Activated T-helper 17 cell treated with anti-CD3 and anti-CD28 coated beads, Interleukin-2, amount 50 U/mL, for 72 hours (primary cell): ENCODE measurements at places on chromosomes 16 and 17.

DNA sequence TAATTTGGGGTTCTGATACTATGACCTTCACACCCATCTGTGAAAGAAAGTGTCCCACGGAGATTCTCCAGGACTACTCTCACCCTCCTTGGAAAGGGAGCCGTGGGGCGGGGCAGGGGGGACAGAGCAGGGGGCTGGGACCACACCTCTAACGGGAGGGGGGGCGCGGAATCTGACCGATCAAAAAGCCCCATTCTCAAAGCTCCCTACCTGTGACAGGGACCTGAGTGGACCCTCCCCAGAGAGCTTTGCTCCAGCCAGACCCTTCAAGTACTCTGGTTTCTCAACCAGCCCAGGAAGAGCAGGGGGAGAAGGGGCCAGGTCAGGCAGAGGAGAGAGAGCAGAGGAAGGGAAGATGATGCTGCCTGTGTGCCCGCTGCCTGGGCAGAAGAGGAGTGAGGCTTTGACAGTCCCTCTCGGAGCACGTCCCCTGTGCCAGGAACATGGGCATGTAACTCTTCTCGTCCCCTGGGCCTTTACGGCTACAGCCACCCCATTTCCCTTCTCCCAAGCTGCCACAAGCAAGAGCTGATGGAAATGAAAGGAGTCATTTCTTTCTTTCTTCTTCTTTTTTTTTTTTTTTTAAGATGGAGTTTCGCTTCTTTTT lies 682 bp downstream of the XAF1 start:
- peaks cover 28% of the 10 kb centered on the region for H3K36me3 ChIP-seq
- peaks cover 25% of the 10 kb centered on the region for H3K4me1 ChIP-seq
- peak overlapping the region; percentile 89 for H3K27ac ChIP-seq
- peak overlapping the region; percentile 91 for H3K4me3 ChIP-seq
- ATAC-seq, result peak; percentile 47
- no peaks in the 10 kb centered on the region for H3K27me3 ChIP-seq

DNA sequence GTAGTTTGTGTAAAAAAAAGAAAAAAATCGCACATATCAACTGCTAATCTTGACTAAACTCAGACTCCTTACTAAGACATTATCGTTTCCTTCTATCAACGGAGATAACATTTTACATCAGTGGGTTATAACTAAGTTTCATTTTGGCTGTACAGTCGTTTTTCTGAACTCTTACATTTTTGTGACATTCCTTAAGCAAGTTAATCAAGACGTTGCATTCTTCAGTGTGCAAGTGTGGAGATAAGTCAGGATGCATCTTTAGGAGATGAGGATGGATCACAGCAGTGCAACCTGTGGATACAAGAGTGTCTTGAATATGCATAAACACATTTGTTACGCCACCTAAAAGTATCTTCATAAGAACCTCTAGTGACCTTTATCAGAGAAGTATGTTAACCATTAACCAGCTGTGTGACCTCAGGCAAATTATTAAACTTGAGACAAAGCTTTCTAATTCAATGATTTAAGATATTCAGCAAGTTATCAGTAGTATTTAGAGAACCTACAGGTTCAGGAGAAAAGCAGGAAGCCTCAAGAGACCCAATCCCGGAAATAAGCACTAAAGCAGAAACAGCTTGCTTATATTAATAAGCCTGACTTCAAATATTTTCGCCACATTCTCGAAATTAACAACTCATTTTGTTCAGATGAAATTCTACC lies 9.4 kb downstream of the CMC2 start:
- peaks cover 54% of the 10 kb centered on the region for H3K36me3 ChIP-seq
- no peaks in the 10 kb centered on the region for H3K27me3 ChIP-seq
- peak overlapping the region; percentile 87 for H3K4me3 ChIP-seq
- peaks cover 20% of the 10 kb centered on the region for H3K4me1 ChIP-seq
- H3K27ac ChIP-seq, result peak overlapping the region; percentile 89

DNA sequence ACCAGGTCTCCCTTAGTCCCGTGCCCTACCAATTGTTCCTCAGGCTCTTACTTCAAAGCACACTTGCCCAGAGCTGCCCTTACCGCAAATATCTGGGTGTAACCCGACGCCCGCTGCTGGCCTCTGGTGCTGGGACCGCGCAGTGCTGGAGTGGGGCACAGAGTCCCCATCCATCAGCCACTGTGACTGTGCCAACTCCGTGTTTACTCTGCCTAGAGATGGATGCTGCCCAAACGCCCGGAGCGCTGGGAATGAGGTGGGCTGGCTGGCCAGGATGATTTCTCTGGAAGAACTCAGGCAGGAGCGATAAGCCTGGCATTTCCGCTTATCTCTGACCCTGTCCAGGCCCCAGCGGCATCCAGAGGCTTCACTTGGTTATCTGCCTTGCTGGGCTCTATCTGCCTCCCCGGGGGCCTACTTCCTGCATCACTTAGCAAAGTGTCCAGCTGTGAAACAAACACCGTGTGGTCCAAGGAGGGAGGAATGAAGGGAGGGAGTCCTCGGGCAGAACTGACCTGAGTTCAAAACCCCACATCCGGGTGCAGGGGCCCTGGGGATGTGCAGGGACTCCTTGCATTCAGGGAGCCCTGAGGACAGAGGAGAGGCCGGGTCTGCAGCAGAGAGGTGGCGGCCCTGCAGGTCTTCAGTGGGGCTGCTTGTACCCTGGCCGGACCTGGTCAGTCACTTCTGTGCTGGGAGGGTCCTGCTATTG lies 9.4 kb upstream of the MYLK3 start:
- H3K36me3 ChIP-seq, result no peaks in the 10 kb centered on the region
- H3K4me1 ChIP-seq, result no peaks in the 10 kb centered on the region
- peaks cover 6% of the 10 kb centered on the region for H3K27me3 ChIP-seq
- no peak for ATAC-seq

GRCh38 chr16:726438-727290 lies at the start of the genes CCDC78 and HAGHL:
Gene CCDC78 (minus strand): TSS chr16:726443. CDS start chr16:726367, 76 bp downstream.
Gene HAGHL (plus strand): TSS chr16:727106. CDS start chr16:727510, 404 bp downstream.
- no peaks in the 10 kb centered on the region for H3K36me3 ChIP-seq
- H3K27me3 ChIP-seq, result no peaks in the 10 kb centered on the region
- no peak within 1 kb of the TSS for H3K27ac ChIP-seq
- H3K4me1 ChIP-seq, result no peaks in the 10 kb centered on the region
- ATAC-seq, result peak; percentile 39

DNA sequence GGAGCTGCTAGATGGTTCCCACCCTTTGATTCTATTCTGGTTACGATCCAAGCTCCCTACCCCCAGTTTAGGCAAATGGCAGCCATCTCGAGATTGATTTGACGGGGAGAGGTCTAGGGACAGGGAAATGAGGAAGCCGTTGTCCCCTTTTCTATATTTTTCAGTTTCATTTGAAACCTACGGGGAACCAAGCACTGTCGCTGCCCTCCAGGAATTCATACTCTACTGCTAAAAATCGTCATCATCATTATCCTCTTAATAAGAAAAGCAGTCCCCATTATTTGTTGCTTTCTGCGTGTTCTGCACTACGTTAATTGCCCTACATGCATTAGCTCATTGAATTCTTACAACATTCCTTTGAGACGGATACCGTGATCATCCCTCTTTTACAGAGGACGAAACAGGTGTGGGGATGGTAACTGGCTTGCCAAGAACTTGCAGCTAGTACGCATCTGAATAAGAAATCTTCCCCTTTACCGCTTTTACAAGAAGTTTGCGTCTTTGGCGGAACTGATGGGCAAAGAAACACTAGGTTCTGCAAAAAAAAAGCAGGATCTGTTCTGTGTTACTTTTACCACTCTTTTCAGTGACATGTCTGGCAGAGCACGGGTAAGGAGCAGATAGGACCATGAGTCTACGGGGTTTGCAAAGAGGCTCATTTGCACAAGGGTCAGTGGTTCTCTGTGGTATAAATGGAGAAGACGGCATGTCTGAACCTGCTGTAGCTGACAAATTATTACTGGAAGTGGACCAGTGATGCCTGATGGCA lies 1.1 kb downstream of the CCP110 start:
- peaks cover 19% of the 10 kb centered on the region for H3K36me3 ChIP-seq
- no peaks in the 10 kb centered on the region for H3K27me3 ChIP-seq
- H3K27ac ChIP-seq, result peak overlapping the region; percentile 80
- H3K4me1 ChIP-seq, result peaks cover 23% of the 10 kb centered on the region
- ATAC-seq, result no peak

- H3K4me1 ChIP-seq, result peaks cover 10% of the 10 kb centered on the region
- peak overlapping the region; percentile 58 for H3K27ac ChIP-seq
- no peaks in the 10 kb centered on the region for H3K27me3 ChIP-seq
Measured at GRCh38 chr17:33968350-33969044, 286.6 kb upstream of the CCL2 start.

GRCh38 chr16:55257966-55258613 lies 65.9 kb upstream of the IRX6 start:
- H3K4me1 ChIP-seq, result no peaks in the 10 kb centered on the region
- ATAC-seq, result peak; percentile 58
- peaks cover 2% of the 10 kb centered on the region for H3K27me3 ChIP-seq
- H3K4me3 ChIP-seq, result no peak overlapping the region
- no peaks in the 10 kb centered on the region for H3K36me3 ChIP-seq

DNA sequence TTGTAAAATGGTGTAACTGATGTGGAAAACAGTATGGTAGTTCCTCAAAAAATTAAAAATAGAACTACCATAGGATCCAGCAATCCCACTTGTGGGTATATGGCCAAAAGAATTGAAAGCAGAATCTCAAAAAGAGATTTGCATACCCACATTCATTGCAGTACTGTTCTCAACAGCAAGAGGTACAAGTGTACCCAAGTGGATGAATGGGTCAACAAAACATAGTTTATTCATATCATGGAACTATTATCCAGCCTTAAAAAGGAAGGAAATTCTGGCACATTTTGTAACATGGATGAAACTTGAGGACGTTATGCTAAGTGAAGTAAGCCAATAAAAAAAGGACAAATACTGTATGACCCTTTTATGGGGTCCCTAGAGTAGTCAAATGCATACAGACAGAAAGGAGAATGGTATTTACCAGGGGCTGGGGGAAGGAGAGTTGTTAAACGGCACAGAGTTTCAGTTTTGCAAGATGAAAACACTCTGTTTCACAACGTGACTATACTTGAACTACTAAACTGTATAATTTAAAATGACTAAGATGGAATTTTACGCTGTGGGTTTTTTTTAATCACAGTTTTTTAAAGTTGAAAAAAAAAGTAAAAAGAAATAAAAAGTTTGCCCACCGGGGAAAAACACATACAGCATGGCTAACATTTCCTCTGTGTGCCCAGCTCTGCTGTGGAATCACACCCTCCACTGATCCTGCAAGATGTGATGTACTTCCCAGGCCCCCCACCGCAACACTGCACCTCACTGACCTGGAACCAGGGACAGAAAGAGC lies 6.1 kb downstream of the TVP23A start:
- peaks cover 3% of the 10 kb centered on the region for H3K27me3 ChIP-seq
- ATAC-seq, result peak; percentile 96
- H3K27ac ChIP-seq, result peak overlapping the region; percentile 69
- H3K4me1 ChIP-seq, result peaks cover 6% of the 10 kb centered on the region
- no peaks in the 10 kb centered on the region for H3K36me3 ChIP-seq
